ENCODE measurements at places on chromosomes 7 and 10.

GRCh38 chr7:153627323-153627722 is 424.9 kb upstream of the DPP6 start:
- no peak for DNase-seq

DNA sequence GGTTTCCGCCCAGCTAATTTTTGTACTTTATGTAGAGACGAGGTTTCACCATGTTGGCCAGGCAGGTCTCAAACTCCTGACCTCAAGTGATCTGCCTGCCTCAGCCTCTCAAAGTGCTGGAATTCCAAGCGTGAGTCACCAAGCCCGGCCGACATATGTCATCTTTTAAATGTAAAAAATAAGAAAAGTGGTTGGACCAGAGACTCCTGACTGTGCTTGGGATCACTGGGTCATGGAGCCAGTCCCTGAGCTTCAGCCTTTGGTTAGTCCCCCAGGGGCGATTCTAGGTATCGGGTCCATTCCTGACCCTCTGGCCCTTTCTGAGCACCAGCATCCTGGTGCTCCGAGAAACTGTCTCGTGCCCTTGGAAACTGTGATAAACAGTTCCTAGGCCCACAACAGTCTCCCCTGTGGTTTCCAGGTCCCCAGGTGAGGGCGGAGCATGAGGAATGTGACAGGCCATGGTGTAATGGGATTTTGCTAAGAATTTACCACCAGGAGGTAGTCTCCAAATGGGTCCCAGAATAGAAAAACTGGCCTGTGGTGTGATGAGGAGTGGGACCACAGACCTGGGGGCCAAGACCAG is 32.8 kb downstream of the UBTD1 start:
- DNase-seq: no peak

DNA sequence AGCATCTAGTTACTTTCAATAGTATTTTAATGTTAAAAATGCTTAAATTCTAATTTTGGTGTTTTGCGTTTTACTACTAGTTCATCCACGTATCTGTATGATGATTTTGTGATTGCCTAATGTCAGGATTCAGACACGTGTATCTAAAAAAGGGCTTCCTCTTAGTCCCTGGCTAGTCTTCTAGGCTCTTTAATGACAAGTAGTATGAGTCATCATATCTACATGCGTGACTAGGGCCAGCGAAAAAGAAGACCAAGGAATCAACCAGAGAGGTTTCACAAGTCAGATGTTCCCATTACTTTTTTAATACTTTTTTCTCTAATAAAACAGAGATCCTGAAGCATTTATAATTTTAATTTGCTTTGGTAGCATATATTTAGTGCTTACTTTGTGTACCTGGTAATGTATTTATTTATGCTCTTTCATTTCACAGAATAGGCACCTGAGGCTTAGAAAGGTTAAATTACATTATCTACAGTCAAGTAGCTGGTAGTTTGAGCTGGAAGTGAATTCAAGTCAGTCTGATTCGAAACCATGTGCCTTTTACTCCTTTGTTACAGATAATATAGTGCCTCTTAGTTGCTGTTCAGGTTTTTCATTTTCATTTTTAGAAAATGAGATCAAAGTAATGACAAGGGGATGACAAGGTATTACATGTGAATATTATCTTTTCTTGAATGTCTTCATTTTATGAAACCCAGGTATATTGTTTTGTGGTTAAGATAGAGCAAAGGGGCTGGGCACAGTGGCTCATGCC is 140.3 kb downstream of the FOXP2 start:
- DNase-seq: no peak

DNA sequence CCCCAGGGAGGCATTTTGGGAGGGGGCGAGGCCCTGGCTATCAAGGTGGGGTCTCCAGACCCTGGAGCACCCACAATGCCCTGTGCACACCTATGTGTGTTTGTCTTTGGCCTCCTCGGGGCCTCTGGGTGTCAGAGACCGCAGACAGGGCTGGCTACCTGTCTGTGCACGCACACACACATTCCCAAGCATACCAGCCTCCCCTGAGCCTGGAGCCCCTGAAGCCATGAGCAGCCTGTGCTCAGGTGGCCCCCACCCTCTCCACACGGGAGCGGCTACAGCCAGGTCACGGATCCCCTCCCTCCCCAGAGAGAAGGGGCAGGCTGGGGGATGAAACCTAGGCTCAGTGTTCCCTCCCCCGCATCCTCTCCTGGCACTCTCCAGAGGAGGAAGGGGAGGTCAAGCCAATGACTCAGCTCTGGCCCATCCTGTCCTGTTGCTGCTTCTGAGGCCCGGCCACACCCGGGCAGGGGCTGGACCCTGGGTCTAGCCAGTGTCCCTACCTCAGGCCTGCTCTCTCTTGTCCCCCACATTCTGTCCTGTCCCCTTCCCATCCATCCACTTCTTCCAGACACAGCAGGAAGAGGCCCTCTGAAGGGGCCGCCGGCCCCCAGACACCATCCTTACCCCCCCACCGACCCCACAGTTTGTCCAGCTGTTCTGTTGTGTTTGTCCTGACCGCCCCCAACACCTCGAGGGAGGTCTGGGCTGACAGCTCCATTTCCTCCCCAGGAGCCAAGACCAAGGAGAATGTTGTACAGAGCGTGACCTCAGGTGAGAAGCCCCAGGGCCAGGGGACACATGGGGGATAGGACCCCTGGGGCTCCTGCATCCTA is 720 bp downstream of the SNCG start:
- no peak for DNase-seq

- no peak for DNase-seq
Observed at GRCh38 chr10:126349101-126349500, 39.2 kb downstream of the ADAM12 start.
